ENCODE measurements at places on chromosomes 11 and 22.

GRCh38 chr11:77642228-77642627, 4.6 kb upstream of the CLNS1A start:
- no peak for DNase-seq

DNA sequence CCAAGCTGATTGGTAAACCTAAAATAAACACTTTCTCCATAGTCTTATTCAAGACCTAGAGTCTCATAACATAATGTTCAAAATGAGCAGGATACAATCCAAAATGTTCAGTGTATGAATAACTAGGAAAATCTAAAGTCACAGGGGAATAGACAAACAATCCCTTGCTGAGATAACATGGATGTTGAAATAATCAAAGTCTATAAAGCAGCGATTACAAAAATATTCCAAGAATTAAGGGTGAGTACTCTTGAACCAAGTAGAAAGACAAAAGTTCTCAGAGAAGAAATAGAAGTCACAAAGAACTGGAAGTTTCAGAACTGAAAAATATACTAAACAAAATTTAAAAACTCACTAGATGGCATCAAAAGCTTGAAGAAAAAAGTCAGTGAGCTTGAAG, 561.0 kb downstream of the INSC start:
- no peak for DNase-seq

DNA sequence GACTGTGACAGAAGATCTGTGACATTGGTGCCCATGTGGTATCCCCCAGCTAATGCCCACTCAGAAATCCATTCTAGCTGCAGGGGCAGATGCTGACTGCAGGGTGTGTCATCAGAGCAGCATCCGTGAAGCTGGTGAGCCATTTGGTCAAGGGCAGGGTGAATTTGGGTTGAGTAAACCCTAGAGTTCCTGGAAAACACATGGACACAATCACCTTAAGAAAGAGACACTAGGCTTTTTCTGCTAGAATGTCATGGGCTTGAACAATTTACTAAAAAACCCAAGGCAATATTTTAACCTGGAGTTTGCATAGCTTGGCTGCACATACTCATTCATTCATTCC, 100.0 kb downstream of the ADAMTS15 start:
- no peak for DNase-seq

DNA sequence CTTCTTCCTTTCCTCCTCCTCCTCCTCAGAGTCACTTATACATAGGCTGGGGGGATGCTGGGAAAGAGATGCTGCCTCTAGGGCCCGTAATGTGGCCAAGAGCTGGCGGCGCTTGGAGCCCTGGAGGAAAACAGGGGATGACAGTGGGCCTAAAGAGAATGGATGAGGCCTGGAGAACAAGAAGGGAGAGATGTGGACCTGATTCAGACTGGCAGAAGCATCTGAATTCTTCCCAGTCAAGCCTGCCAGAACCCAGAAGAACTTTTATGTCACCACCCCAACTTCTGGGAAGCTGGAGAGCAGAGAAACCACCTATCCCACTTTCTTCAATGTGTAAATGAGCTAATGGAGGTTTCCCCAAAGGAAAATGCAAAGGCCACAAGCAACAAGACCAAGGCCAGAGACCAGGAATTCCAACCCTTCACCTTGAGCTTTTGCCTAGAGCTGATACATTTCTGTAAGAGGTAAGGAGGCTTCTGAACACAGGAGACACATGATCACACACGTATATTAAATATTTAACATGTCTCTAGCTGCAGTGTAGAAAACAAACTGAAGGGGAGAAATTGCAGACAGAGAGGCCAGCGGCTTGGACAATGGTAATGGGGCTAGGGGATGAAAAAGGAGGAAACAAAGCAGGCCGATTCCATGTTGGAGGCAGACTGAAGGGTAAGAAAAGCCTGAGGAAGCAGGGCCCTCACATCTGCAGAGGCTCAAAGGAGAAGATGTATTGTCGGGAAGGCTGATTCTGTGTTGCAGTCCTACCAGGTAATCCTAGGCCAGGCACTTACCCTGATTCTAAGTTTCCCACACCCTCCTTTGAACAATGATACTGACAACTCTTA, 1.1 kb downstream of the RRP8 start:
- DNase-seq: no peak

- no peak for DNase-seq
Measured at GRCh38 chr11:22764735-22765134, 64.9 kb downstream of the SVIP start.

DNA sequence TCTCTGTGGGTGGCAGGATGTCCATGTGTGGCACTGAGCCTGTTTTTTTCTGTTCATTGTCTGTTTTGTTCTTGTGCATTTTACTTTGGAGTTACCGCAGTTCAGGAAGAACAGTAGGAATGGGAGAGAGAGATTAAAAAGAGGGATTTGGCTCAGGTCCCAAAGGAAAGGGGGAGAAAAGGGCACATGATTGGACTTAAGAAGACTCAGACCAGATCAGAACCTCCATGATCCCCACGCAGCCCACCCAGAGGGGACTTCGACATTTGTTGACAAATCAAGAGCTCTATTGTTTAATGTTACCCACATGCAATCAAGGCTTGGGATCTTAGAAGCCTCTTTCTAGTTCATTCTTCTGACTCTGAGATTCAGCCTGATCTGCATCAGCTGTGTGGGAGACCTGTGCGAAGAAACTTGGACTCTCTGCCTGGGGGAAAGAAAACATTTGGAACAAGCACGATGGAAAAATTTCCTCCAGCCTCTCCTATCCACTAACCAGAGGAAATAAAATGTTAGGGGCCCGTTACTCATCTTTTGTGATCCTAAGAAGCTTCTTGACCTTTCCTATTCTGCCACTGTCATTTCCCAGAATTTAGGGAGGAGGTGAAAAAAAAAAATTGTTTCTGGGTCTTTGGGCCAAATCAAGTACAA, 119.2 kb downstream of the SPON1 start:
- no peak for DNase-seq

DNA sequence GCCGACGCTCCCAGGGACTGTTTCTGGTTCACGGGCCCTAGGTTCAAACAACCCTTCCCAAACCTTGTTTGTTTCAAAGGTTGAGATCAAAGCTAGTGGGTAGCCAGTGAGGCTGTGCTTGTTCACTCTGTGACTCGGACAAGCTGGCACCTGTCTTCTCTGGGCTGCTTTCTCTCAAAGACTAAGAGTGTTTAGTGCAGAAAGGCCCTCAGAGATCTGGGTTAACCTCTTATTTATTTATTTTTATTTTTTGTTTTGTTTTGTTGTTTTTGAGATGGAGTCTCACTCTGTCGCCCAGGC, 13.0 kb upstream of the MALAT1 start:
- no peak for DNase-seq

DNA sequence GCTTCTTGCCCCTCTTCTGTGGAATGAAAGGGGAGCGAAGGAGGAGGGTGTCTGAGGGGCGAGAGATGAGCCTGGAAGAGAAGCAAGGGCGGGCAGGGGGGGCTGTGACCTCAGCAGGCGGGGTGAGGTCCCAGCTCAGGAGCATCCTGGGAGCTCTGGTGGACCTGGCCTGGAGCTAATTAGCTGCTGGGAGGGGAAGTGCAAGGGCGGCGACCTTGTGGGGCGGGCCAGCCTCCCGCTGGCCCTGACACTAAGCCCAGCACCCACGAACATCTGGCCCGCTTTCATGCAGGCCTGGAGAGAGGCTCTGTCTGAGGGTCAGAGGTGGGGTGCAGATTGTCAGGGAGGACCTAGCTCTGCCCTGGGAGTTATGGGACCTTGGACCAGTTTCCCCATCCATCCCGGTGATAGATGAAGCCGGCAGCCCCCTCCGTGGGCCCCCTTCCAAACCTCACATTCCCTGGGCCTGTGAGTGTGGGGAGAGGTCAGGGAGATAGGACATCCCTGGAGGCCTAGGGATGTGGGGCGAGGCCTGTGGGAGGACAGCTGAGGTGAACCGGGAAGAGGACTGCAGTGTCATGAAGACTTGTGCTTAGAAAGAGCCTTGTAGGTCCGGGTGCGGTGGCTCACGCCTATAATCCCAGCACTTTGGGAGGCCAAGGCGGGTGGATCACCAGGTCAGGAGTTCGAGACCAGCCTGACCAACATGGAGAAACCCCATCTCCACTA, 28.5 kb upstream of the CD82 start:
- no peak for DNase-seq

DNA sequence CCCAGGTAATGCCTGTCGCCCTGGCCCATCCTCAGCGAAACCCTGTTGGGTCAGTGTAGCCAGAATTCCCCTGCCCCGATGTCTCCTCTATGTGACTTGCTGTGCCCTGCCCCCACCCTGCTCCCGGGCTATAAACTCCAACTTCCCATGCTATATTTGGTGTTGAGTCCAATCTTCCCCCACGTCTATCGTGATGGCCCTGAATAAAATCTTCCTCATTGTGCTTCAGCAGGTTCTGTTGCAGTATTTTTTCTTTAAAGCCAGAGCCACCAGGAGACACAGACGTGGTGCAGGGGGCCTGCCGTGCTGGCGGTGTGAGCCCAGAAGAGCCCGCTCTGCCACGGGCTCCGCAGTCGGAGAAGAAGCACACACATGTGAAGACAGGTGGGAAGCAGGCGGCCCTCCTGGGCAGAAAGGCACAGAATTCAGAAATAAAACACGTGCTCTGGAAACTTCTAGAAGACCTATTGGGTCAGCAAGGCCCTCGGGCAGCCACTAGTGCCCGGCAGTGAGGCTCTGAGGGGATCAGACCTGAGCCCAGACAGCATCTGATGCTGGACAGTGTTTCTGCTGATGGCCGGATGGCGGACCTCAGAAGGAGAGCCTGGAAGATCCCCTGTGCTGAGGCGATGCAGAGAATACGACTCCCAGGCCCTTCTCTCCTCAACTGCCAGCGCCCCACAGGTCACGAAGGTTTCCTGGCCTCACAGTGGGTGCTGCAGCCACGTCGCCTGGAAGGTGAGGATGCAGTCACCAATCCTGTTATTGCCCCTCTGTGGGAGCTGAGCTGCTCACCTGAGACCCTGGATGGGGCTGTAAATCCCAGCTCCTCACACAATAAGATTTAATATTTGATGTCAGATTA, 501.9 kb downstream of the BRD1 start:
- no peak for DNase-seq

DNA sequence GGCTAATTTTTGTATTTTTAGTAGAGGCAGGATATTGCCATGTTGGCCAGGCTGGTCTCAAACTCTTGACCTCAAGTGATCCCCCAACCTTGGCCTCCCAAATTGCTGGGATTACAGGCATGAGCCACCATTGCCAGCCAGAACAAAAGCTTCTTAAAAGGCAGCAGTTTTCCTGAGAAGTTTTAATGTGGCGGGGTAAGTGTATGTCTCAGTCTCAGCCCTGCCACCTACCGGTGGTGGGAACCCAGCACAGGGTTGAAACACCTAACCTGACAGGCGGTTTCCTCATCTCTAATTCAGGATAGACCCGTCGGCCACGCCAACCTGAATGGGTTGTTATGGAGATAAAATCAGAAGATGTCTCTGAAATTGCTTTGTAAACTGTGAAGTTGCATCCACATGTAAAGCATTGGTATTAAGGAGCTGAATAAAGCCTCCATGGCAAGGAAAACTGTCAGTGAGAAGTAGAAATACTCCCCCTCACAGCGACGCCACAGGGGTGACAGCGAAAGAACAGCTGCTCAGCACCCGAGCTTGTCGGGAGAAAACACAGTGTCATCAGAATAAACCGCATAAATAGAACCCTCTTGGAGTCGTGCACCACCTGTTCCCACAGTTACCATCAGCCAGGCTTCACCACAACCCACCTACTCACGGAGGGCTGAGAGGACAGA, 165.9 kb upstream of the NCAM1 start:
- no peak for DNase-seq

Data from activated T-helper 1 cell treated with anti-CD3 and anti-CD28 coated beads, Interleukin-2, amount 50 U/mL, for 16 hours (primary cell).